M059J (cell line): ENCODE measurements at places on chromosomes 1 and 21.
A peak's percentile ranks its signal among the peaks of the same experiment; 100 is the strongest.

GRCh38 chr1:55064071-55064581 lies 24.8 kb downstream of the PCSK9 start:
- peak; percentile 75 for DNase-seq

- DNase-seq: no peak
These were observed 67.6 kb downstream of the ALPL start for GRCh38 chr1:21576798-21577187.

- peak; percentile 75 for DNase-seq
These were observed 2.9 kb downstream of the LMO4 start for GRCh38 chr1:87331365-87332241.

GRCh38 chr1:212139526-212140135 lies 104.1 kb downstream of the DTL start:
- no peak for DNase-seq
